Endothelial cell (in vitro differentiated cells): ENCODE measurements at places on chromosomes 1 and 21.

GRCh38 chr1:51293898-51294515 is 36.4 kb downstream of the TTC39A start:
- DNase-seq: no peak

DNA sequence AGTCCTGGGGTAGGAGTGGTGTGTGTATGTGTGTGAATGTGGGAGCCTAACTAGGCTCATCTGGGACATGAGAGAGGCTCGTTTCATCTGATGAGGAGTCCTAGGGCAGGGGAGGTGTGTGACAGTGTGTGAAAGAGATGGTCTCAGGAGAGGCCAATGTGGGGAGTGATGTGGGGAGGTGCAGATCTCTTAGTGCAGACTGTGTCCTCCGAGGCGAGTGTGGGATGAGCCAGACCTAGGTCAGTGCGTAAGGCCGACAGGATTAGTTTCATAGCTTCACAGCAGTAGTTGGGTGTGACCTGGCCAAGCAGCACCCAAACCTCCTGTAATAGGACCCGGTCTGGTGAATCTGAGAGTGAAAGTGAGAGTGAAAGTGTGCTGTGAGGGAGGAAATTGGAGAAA is 94.7 kb downstream of the LIPI start:
- no peak for DNase-seq

GRCh38 chr1:248821641-248822040 is 4.1 kb downstream of the SH3BP5L start:
- peak; percentile 1 for DNase-seq

- peak; percentile 28 for DNase-seq
These were observed 35.0 kb upstream of the JAK1 start for GRCh38 chr1:65001231-65001792.

DNA sequence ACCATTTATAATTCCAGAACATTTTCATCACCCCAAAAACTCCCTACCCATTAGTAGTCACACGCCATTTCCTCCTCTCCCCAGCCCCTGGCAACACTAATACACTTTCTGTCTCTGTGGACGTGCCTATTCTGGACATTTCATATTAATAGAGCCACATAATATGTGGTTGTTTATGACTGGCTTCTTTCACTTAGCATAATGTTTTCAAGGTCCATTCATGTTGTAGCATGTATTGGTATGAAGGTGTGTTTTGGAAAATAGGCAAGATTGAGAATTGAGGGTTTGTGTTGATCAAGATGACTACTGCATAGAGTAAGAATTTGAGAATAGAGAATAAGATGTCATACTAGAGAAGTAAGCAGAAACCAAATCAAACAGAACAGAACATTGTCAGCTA is 67.5 kb downstream of the ZFYVE9 start:
- no peak for DNase-seq

DNA sequence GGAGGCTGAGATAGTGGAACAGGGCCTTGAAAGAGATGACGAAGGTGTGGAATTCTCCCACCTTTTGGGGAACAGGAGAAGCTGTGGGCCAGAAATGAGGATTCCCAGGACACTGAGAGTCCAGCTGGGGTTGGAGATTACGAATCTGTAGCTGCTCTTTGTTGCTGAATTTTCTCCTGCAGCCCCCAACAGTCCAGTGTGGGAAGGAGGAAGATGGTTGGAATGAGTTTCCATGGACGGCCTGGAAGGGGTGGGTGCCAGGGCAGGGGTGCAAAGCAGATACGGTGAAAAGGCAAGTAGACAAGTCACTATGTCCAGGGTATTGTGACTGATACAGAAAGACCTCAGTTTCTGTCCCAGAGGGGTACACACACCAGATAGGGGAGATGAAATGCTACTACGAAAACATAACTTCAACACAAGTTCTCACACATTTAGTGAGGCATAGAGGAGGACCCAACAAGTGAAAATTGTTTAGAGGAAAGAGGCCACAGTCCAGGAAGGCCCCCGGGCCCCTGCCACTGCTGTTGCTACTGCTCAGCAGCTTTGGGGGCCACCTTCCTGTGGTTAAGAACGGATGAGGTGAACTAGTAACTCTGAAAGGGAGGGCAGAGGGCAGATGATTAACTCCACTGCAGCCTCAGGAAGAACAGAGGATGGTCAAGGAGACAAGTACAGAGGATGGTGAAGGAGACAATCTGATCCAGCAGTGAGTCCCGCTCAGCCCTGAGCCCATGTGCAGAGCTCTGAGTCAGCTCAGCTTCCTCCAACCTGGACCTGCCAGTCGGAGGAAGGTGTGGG is 7.3 kb downstream of the CD244 start:
- no peak for DNase-seq

GRCh38 chr1:193113992-193114332 is 7.9 kb upstream of the CDC73 start:
- no peak for DNase-seq

- peak; percentile 48 for DNase-seq
These were observed 171.0 kb downstream of the LRRC40 start for GRCh38 chr1:70034403-70034802.
